ENCODE measurements at places on chromosomes 11 and 22.
A peak's percentile ranks its signal among the peaks of the same experiment; 100 is the strongest.

DNA sequence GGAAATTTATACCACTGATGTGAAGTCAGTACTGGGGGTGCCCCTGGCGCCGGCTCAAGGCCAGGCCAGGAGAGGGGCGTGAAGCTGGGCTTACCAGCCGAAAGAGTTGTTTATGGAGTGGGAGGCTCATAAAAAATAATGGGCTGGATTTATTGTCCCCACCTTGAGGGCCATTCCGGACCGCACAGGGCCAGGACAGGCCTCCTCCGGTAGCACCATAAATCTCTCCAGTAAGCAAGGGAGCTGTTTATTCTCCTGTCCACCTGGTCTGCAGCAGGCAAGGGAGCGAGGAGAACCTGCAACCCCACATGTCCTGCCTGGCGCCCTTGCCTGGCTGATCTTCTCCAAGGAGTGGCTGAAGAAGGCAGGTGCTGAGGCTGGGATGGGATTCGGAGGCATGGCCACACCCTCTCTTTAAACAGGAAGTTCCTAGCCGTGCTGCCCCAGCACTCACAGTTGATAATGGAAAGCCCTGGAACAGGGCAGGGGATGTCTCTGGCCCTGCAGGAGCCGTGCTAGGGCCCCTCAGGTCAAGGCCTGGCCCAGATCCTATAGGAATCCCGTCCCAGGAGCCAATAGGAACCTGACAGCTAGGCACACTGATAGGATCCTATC lies 65.1 kb downstream of the SCUBE1 start:
- DNase-seq: no peak

GRCh38 chr11:59053387-59053786 lies 32.7 kb upstream of the GLYATL1B start:
- DNase-seq: peak; percentile 29

GRCh38 chr22:24423519-24424000 lies 3.8 kb upstream of the ADORA2A start:
- peak; percentile 40 for DNase-seq

DNA sequence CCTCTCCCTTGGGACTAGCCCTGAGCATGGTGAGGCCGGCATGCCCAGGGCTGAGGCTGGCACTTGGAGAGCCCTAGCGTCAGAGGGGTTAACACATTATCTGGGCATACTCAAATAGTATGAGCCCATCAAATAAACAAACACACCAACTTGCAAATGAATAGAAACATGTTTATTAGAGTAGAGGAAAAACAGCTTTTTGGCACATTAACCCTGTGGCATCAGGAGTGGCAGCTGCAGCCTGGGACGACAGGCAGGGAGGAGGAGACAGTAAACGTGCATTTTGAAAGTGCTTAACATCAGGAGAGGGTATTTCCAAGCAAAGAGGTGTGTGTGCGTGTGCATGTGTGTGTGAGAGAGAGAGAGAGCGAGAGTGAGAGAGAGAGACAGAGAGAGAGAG lies 684.9 kb downstream of the NTM start:
- no peak for DNase-seq

DNA sequence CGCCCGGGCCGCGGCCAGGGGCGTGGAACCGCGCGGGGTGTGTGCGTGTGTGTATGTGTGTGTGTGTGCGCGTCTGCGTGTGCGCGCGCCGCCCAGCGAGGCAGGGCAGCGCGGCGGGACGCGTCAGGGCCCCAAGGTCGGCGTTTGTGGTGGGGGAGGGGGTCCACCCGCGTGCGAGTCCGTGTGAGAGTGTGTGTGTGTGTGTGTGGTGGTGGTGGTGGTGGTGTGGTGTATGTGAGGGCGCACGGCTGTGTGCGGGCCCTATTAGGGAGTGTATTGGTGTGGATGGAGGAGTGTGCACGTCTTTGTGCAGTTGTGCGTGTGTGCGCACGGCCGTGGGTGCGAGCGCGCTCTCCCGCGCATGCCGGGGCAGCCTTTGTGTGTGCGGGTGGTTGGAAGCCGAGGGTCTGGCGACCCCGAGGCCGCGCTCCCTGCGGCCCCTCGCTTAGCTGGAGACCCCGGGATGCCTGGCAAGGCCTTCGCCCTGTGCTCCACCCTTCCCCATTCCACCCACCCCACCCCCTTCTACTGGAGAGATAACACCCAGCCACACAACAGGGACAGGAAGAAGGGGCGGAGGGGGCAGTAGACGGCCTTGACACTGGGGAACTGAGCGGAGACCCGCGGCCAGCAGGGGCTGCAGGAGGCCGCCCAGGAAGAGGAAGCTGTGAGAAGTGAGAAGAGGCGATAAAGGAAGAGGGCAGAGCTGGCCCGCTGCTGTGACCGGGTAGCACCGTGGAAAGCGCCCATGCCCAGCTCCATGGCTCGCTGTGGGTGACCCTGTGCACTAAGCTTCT lies 528 bp upstream of the ARRB1 start:
- DNase-seq: peak; percentile 76

DNA sequence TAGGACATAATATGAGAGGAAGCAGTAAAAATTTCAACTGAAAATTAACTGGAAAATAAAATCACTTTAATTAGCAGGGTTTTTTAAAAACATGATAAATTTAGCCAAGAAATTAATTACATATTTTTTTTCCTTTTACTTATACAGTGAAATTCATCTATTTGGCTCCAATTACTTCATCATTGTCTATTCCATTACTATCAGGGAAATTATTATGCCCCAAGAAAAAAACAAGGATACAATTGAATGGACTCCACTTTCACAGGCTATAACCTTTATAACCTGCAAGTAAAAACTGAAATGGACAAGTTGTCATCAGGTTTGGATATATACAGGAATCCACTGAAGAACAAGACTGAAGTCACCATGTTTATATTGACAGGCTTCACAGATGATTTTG lies at the start of gene OR5T3:
Gene OR5T3, plus strand, starts transcription at position 301 of the 400 bp plus-strand sequence. Its CDS starts 0 bp downstream, at position 301.
- no peak for DNase-seq

DNA sequence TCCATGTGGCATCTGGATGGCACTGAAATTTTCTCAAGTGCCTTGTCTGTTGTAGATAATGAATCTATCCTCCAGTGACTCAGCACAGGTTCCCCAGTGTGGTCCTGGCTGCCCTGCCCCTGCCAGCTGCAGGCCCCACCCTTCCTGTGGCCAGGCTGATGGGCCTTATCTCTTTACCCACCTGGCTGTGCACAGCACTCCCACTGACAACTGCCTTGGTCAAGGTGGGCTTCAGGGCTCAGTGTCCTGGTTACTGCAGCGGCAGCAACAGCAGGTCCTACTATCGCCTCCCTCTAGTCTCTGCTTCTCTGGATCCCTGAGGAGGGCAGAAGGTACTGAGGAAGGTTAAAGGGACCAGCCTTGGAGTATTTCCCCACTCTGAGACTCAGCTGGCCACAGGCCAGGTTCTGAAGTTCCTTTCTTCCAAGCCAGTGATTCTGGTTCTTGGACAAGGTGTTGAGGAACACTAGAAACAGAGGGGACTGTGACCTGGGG lies 3.1 kb downstream of the HMBS start:
- no peak for DNase-seq

DNA sequence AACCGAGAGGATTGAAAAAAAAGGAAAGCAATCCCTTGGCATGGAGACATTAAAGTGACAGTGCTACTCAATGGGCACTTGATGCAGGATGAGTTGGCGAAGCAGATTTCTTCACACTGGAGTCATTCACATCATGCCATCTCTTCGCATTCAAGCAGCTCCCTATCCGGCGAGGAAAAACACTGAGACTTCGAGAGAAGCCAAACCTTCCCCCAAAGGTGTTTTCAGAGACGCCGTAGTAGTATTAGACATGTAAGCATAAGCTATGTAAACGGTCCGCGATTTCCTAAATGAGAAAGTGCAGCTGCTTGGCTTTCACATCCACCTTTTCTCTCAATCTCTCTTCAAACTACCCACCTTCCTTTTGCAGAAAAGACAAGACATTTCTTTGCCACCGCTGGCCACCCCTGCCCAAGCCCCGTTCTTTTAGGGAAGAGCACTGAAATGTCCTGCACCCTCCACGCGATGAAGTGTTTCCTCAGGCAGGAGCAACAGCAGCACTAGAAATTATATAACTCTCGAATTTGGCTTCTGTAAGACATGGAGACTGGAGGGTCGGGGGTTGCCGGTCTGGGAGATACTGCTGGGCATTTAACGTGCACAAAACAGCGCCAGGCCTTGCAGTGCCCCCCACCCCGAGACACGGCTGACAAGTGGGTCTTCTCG lies at the start of gene DLG2:
Gene DLG2, minus strand, starts transcription at position 13 of the 666 bp plus-strand sequence.
- DNase-seq: no peak

DNA sequence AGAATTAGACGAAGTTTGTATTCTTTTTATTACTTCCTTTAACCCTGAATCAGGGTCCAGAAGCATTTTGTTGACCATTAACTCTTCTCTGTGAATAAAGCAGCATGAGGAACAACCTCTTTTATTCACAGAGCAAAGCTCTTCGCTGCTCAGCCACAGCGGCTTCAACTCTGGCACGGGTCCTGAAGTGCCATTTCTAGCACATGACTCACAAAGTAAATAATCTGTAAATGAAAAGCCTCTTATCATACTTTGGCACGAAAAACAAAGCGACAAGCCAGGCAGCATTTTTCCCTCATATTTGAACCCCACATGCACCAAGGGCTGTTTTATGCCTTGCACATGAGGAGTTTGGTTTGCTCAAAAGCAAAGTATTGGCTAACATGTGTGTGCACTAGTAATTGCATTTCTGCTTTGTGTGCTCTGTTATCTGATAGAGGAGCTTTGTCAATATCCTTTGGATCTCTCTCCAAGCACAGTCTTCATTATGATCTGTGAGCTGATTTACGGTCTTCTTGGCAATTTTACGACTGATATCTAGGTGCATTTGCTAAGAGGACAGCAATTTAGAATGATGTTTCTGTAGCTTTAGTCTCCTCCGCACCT lies 33.0 kb upstream of the APOBEC3A start:
- no peak for DNase-seq

Data from inflammatory macrophage treated with lipopolysaccharide for 1 hour (primary cell).